Neuronal stem cell (in vitro differentiated cells): ENCODE measurements at places on chromosomes 6 and 20.

DNA sequence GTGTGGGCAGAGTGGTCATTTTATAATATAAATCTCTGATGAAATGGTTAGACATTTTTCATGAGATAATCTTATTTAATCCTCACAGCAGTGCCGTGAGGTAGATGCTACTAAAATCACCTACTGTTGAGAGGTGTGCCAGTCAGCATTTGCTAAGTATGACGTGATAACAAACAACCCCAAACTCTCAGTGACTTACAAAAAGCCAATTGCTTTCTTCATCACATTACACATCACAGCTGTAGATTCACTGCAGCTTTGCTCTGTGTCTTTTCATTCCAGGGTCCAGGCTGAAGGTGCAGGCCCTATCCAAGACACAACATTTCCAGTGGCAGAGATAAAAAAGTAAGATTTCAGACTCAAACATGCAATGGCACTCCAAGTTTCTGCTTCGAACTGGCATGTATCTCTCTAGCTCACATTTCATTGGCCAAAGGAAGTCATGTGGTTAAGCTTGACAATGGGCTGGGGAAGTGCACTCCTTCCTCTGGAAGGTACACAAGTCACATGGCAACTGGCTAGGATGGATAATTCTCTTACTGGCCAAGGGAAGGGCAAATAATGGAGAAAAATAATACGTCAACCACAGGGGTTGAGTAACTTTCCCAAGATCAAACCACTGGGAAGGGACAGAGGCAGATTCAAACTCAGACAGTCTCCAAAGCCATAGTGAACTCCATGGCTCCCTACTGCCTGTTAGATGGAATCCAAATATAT is 69.5 kb upstream of the EPB41L1 start:
- H3K27me3 ChIP-seq, result no peaks in the 10 kb centered on the region
- no peaks in the 10 kb centered on the region for H3K36me3 ChIP-seq
- no peak overlapping the region for H3K4me3 ChIP-seq
- no peak for DNase-seq
- no peak overlapping the region for H3K27ac ChIP-seq

DNA sequence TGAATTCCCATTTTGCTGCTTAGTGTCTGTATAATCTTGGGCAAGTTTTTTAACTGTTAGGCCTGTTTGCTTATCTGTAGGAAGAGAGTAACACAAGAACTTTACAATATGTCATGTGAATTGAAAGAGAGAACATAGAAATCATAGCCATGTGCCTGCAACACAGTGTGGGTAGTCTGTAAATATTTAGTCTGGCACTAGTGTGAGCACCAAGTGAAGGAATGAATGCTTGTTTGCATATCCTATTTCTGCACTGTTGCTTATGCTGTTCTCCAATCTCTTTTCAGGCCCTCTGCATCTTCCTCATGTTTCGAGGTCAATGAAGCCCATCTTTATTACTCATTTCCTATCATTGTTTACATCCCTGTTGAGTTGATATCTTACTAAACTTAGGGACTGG is 49.2 kb downstream of the CBFA2T2 start:
- H3K4me3 ChIP-seq, result no peak overlapping the region
- peaks cover 2% of the 10 kb centered on the region for H3K4me1 ChIP-seq
- H3K36me3 ChIP-seq, result no peaks in the 10 kb centered on the region
- H3K27ac ChIP-seq, result no peak overlapping the region

DNA sequence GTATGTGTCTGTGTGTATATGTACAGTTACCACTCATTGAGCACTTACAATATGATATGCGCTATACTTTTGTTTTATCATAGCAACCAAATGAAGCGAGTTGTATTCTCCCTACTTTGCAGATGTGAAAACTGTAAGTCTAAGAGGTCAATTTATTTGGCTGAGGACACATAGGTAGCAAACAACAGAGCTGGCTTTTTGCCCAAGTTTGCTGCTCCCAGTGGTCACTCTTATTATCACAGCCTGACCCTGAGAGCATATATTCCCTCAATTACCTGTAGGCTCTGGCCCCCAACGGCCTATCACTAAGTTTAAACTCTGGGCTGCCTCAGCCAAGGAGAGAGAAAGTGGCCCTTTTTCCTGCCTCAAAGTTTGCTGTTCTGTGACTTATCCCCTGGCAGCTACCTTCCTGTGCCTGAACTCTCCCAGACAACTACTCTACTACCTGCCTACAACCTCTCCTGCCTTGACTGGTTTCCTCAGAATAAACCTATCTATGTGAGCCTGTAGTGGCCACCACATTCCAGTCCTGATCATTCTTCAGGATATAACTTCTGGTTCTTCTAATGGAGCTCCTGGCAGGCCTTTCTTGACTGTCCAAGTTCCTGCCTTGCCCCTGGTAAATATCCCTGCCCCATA is 221.8 kb downstream of the FRK start:
- no peak overlapping the region for H3K27ac ChIP-seq
- no peaks in the 10 kb centered on the region for H3K27me3 ChIP-seq
- H3K4me3 ChIP-seq, result no peak overlapping the region
- no peaks in the 10 kb centered on the region for H3K4me1 ChIP-seq

DNA sequence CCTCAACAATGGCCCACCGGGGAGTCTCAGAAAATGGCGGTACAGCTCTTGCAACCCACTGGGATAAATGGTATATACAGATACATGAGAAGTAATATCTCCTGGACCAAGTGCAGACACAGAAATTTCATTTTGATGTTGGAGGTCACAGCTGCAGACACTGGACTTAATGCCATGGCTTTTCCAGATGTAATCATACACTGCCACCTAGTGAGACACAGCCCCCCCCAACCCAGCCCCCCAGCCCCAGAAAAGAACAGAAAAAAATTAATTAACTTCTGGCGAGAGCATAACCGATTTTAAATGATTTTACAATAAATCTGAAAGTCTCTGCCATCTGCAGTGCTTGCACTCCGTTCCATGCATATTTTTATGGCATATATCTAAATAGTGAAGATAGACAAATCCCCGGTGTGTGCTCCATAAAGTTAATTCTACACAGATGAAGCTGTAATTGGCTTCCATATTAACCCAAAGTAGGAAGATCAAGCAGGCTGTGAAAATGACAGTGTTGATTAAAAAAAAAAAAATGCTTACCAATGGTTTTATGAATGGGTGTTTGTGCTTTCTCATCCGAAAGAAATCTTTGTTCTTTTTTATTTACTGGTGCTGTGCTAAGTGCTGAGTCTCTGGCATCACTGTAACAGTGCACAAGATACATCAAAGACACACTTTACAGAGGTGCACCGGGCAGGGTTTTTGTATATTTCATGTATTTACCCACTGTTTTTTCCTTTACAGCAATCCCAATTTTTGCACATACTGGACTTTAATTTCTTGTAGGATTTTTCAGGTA is 804.1 kb downstream of the TFAP2A start:
- no peaks in the 10 kb centered on the region for H3K4me1 ChIP-seq
- H3K27ac ChIP-seq, result no peak overlapping the region
- no peaks in the 10 kb centered on the region for H3K27me3 ChIP-seq
- no peak for DNase-seq

GRCh38 chr20:37567671-37568588 is 40.3 kb upstream of the BLCAP start:
- H3K4me3 ChIP-seq, result no peak overlapping the region
- DNase-seq, result no peak
- no peaks in the 10 kb centered on the region for H3K27me3 ChIP-seq
- H3K27ac ChIP-seq, result no peak overlapping the region
- H3K36me3 ChIP-seq, result no peaks in the 10 kb centered on the region
- H3K4me1 ChIP-seq, result peaks cover 17% of the 10 kb centered on the region

DNA sequence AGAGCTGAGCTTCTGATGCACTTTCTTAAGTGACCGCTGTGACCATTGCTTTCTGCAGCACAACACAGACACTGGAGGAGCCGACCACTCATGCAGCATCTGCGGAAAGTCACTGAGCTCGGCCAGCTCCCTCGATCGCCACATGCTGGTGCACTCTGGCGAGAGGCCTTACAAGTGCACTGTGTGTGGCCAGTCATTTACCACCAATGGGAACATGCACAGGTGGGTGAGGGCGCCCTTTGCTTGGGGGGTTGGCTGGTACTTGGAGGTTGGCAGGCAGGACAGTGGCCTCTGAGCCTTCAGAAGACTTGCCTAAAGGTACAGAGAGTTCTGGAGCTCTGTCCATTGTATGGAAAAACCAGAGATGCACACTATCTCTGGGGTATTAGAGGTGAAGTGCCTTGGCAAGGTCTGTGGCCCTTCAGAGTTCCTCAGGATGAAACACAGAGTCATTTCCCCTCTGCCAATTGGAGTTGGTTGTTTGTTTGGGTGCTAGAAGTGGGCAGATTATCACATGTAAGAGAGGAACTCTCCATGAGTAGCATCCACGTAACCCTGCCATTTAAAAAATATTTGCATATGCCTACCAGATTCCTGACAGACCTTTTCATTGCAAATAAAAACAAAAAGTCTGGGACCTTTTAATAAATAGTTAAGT is 81.5 kb downstream of the RREB1 start:
- H3K4me1 ChIP-seq, result no peaks in the 10 kb centered on the region
- H3K27ac ChIP-seq, result no peak overlapping the region
- no peaks in the 10 kb centered on the region for H3K27me3 ChIP-seq
- no peak for DNase-seq
- peaks cover 5% of the 10 kb centered on the region for H3K36me3 ChIP-seq

DNA sequence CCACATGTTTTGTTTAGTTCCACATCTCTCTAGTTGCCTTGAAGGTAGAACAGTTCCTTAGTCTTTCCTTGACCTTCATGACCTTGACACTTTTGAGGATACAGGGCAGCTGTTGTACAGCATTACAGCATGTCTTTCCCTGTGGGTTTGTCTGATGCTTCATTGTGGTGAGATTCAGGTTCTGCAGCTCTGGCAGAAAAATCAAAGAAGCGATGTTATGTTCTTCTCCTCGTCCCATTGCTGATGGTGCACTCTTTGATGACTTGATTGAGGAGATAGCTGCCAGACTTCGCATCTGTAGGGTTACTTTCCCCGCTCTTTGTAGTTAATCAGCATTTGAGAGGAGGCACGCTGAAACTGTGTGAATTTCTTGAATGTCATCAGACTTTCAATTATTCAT is 12.0 kb downstream of the CEBPB start:
- no peak overlapping the region for H3K4me3 ChIP-seq
- no peak for DNase-seq
- H3K27me3 ChIP-seq, result peaks cover 2% of the 10 kb centered on the region

DNA sequence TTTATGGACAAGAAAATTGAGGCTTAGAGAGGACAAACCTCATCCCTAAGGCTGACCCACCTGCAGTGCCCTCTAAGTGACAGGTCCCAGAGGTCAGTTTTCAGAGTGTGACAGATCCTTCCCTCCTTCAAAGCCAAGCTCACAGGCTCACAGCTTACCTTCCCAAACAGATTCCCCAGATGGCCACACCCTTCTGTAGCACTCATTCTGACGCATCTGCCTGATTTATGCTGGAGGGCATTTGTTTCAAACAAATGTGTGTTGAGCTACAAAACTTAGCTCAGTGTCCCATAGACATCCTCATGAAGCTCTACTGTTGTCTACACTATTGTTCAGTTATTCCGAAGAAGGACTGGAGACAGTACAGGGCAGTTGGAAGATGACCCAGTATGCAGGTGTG is 60.6 kb upstream of the RIN2 start:
- no peaks in the 10 kb centered on the region for H3K36me3 ChIP-seq
- no peak for DNase-seq
- H3K27ac ChIP-seq, result no peak overlapping the region
- no peaks in the 10 kb centered on the region for H3K27me3 ChIP-seq

DNA sequence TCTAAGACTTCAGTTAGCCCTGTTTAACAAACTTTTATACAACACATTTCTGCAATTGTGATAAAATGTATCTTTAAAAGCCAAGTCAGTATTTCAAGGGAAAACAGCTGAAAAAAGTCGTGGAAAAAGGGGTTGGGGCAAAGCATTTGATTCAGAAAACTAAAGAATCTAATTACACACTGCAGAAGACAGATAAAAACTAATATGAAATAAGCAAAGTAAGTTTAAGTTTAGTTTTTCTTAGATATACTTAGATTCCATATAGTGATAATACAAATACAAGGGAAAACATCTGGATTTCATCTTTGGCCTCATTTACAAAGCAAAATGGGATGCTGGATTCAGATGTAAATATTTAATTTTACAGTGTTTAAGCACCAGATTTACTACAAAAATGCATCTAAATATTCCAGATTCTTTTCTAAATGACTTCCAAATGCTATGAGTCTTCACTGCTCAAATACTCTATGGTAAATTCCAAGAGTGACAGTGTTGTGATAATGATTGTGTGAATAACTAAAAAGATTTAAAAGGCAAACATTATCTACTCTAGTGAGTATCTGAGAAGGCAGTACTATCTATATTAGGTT is 1.5 kb upstream of the ADNP start:
- H3K27ac ChIP-seq, result no peak overlapping the region
- H3K4me3 ChIP-seq, result no peak overlapping the region
- no peaks in the 10 kb centered on the region for H3K27me3 ChIP-seq

GRCh38 chr20:57428324-57429158 is 37.3 kb downstream of the RBM38 start:
- DNase-seq, result no peak
- no peak overlapping the region for H3K4me3 ChIP-seq
- no peak overlapping the region for H3K27ac ChIP-seq

DNA sequence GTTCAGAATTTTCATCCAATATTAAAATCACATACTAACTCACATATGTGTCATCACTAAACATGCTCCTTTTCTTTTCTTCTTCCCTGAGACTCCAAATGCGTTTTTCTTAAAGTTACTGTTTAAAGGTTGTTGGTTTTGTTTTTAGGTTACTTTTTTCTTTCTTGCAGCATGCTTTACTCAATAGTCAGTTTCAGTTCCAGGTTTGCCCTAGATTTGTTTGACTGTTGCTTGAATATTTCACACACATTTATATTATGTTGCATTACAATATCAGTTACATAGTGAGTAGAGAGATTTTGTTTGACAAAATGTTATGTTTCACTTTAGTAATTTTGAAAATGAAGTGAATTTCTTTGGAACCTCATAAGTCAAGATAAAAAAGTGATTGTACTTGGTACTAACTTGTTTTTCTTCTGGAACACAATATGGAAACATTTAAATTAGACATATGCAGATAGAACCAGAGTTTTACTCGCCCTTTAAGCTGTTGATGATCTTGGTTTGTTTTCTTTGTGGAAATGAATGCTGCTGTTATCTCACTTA is 27.3 kb downstream of the FNDC1 start:
- H3K27me3 ChIP-seq, result no peaks in the 10 kb centered on the region
- H3K36me3 ChIP-seq, result no peaks in the 10 kb centered on the region
- H3K27ac ChIP-seq, result no peak overlapping the region
- no peak for DNase-seq
- H3K4me3 ChIP-seq, result no peak overlapping the region

DNA sequence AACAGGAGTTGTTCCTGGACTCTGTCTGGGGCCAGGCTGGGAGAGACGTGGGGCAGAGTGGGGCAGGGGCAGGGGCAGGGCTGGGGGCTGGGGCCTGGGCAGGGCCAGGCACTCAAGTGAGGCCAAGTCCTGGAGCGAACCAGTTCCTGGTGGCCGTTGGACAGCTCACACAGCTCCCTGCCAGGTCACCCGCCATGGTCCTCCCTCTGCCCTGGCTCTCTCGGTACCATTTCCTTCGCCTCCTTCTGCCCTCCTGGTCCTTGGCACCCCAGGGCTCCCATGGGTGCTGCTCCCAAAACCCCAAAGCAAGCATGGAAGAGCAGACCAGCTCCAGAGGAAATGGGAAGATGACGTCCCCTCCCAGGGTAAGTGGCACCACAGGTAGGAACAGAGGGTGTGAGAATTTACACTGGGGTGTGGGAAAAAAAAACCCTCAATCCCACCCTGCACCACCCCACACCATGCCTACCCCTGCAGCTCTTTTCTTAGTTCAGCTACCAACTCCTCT is at the start of gene MCCD1:
TSS of gene MCCD1 (plus strand) at position 142 of the 508 bp plus-strand sequence. CDS start at position 195, 53 bp downstream.
- H3K36me3 ChIP-seq, result peaks cover 47% of the 10 kb centered on the region
- H3K4me3 ChIP-seq, result no peak within 1 kb of the TSS
- H3K4me1 ChIP-seq, result no peaks in the 10 kb centered on the region
- peak within 1 kb of the TSS; percentile 38 for H3K27ac ChIP-seq
